ENCODE measurements at places on chromosomes 3 and 15. TPM values are rescaled to one million over a fixed set of nuclear protein-coding genes. Genes with fewer than 3 reads are reported as not detected.

Gene SLC4A7
- total RNA-seq: 10.6 TPM

Gene CCDC13
- 4.8 TPM for total RNA-seq

Gene ZPLD1
- total RNA-seq: not detected

Gene MYL3
- total RNA-seq: not detected

Gene CDHR4
- not detected for total RNA-seq

Gene PLSCR2
- total RNA-seq: 0.18 TPM

Gene KNG1
- total RNA-seq: not detected

Gene LRRC2
- total RNA-seq: not detected

Gene LYSMD2
- 16.0 TPM for total RNA-seq

Gene ZIC1
- total RNA-seq: not detected

Gene TMEM158
- 83.0 TPM for total RNA-seq

Gene P3H2
- 19.3 TPM for total RNA-seq

Measured in myometrial cell (primary cell).